Thymus (tissue), 14 donors: ENCODE measurements at places on chromosomes 6 and 20. TPM values are rescaled to one million over a fixed set of nuclear protein-coding genes. Genes with fewer than 3 reads are reported as not detected.

PAX1 gene
- 35.6 TPM for polyA plus RNA-seq

TRAPPC3L gene
- polyA plus RNA-seq, result 0.18 TPM

PARD6B gene
- 3.7 TPM for polyA plus RNA-seq

HSPA1A gene
- 68.8 TPM for polyA plus RNA-seq

PRDM13 gene
- polyA plus RNA-seq, result under 0.01 TPM

COL21A1 gene
- polyA plus RNA-seq, result 3.5 TPM

LPA gene
- 0.05 TPM for polyA plus RNA-seq

MDC1 gene
- 21.6 TPM for polyA plus RNA-seq

PLEKHG1 gene
- polyA plus RNA-seq, result 10.0 TPM

COX4I2 gene
- polyA plus RNA-seq, result 5.4 TPM

FAM8A1 gene
- 15.7 TPM for polyA plus RNA-seq

BANF2 gene
- 0.25 TPM for polyA plus RNA-seq

ADGB gene
- 0.18 TPM for polyA plus RNA-seq

MAN1A1 gene
- 23.6 TPM for polyA plus RNA-seq
